ENCODE measurements at places on chromosomes 3 and 15.
A peak's percentile ranks its signal among the peaks of the same experiment; 100 is the strongest.

- DNase-seq = no peak
These were observed 268.4 kb upstream of the FRG2C start for GRCh38 chr3:75395580-75396315.

DNA sequence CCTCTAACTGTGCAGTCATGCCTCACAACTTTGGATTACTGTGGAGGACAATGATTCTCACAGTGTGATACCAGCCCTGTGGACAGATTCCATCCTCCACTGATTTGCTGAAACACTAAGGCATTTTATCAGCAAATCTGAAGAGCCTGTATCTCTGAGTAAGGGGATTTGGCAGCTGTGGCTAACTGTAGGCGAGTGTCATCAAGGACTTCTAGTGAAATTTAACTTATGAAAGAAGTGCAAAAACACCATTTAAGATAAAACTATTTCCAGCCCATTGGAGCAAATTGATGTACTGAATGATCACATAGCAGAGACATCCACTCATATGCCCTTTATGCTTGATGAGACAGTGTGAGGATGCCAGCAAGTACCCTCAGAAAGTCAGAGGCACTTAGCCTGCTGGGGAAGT lies 13.9 kb upstream of the TMPRSS7 start:
- no peak for DNase-seq

DNA sequence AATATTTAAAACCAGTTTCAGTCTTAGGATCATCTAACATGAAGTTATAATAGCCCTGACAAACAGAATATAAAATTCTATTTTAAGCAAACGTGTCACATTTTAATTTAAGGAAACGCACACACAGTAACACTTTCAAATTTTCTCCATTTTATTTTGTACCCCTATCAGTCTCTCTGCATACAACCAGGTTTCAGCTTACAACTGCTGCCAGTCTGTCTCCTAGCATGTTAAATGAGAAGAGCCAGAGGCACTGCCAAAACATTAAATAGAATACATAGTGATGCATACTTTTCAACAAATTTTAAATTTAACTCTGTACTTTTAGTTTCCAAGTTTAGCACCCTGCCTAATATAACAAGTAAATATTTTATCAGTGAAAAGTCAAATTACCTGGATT lies 60.8 kb downstream of the UACA start:
- no peak for DNase-seq

- no peak for DNase-seq
These were observed 44.1 kb downstream of the TGFBR2 start for GRCh38 chr3:30650348-30650995.

DNA sequence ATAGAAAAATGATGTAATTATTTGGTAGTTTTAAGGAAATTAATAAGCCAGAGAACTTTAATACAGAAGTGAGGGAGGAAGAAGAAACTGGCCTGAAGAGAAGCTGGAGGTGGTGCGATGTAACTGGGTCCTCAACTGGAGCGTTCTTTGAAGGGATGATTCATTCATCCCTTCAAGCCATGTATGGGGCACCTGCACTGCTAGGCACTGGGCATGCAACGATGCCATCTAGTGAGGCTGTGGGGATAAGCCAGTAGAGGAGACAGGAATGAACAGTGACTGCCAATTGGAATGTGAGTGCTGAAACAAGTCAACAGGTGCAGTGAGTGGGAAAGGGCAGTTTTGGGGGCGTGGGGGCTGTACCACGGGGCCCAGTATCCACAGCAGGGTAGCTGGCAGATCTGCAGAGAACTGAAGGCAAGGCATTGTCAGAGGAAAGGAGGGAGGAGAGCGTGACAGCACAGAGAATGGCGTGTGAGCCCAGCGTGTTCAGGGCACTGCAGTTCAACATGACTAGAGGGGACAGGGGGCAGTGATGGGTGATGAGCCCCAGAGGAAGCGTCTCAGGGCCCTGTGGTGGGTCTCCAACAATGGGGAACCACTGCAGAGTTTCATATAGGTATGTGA lies 3.8 kb upstream of the KIF23 start:
- DNase-seq = peak; percentile 78

- no peak for DNase-seq
These were observed 112.9 kb downstream of the CNTN4 start for GRCh38 chr3:2211568-2211967.

- no peak for DNase-seq
These were observed 58.8 kb upstream of the ARL6 start for GRCh38 chr3:97705764-97706163.

GRCh38 chr15:72781631-72782030 lies 1.9 kb downstream of the ADPGK start:
- DNase-seq = no peak

GRCh38 chr15:80260551-80260950 lies 8.5 kb upstream of the CTXND1 start:
- no peak for DNase-seq

All from Calu3 (cell line).